ENCODE measurements at places on chromosomes 12 and 14. TPM values are rescaled to one million over a fixed set of nuclear protein-coding genes. Genes with fewer than 3 reads are reported as not detected.

- no peak for DNase-seq
These were observed 12.9 kb downstream of the PHLDA1 start for GRCh38 chr12:76018672-76019071.

DNA sequence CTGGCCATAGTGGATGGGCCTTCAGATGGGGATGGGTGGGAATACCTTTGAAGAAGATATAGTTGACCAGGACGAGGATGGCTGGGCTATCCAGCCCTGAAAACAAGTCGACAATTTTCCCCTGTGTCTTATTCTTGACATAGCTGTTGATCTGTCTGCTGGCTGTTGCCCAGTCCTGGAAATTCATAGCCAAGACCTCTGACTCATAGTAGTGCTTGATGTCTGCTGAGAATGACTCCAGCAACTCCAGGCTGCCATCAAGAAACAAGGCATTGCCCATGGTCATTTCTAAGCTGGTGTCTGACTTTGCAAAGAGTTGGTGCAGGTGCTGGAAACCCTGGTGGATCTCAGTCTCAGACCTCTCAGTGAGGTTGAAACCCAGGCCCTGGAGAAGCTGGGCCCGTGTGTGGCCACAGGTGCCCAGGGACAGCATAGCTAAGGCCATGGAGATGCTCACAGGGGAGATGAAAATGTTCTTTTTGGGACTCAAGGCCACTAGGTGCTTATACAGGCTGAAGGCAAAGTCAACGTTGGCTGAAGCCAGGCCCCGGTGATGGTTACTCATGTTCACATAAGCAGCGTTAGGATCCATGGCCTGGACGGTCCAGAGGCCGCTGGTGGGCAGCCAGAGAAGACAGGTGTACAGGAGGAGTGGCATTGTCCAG lies 9.0 kb downstream of the SERPINA6 start:
- no peak for DNase-seq

Gene ACRBP
- not detected for total RNA-seq

Gene SERPINA9
- 0.34 TPM for total RNA-seq

Gene KRT71
- total RNA-seq = not detected

DNA sequence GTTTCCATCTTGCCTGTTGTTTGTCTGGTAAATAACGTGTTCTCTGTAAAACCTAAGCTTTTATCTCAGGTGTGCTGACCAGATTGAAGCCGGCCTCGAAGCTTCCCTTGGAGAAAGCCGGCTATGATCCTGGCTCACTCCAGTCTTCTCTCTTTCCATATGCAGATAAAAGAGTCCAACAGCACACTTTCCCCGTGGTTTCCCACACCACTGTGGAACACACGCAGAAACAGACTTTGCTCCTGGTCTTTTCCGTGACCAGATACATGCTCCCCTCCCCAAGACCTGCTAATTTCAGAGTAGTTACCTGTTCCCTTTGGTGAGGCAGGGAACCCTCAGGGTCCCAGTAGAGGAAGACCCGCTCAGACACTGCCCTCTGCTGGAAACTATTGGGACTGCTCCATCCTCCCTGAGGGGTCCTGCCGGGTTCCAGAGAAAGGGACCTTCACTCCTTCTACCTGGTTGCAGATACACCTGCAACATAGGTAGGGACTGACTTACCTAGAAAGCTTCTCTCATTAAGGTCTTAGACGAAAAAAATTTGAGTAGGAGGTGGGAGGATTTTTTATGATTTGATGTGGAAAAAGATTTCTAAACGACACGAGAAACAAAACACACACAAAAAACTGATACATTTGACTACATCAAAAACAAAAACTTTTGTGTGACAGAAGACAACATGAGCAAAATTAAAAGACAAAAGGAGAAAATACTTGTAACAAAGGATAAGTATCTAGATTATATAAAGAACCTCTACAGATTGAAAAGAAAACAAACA lies 415.4 kb upstream of the CCDC196 start:
- DNase-seq = peak; percentile 4

Gene OTUB2
- 0.53 TPM for total RNA-seq

Data from A172 (cell line).